GM12864 (cell line): ENCODE measurements at places on chromosomes 6 and 20.

DNA sequence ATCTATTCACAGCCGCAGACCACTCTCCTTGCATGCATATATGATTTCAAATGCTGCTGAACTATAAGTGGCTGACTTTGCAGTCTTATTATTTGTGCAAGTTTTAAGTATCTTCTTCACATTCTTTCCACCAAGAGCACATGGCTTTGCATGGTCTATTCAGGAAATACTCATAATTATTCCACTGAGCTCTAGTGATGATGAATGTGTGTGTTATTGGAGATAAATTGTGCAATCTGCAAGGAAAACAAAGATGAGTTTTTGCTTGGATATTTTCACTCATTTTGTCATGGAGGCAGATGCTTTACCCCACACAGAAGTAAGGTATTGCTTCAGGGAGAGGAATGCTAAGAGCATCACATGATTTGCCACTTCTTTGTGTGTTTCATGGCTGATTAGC is 764.6 kb downstream of the TBC1D32 start:
- no peak for DNase-seq

GRCh38 chr20:2799271-2799670 is 1.2 kb downstream of the CPXM1 start:
- DNase-seq = no peak

- no peak for DNase-seq
Observed at GRCh38 chr6:16438718-16439591, 200.6 kb downstream of the GMPR start.

GRCh38 chr20:17227669-17228623 is 1.1 kb downstream of the PCSK2 start:
- no peak for DNase-seq

- no peak for DNase-seq
Observed at GRCh38 chr6:90435207-90435899, 138.7 kb upstream of the BACH2 start.

- DNase-seq = no peak
Observed at GRCh38 chr20:1825938-1826445, 69.2 kb upstream of the SIRPA start.

GRCh38 chr6:127538750-127539264 is 19.7 kb upstream of the MTCL3 start:
- no peak for DNase-seq

- DNase-seq = no peak
Observed at GRCh38 chr6:2760882-2761842, 4.0 kb upstream of the WRNIP1 start.

DNA sequence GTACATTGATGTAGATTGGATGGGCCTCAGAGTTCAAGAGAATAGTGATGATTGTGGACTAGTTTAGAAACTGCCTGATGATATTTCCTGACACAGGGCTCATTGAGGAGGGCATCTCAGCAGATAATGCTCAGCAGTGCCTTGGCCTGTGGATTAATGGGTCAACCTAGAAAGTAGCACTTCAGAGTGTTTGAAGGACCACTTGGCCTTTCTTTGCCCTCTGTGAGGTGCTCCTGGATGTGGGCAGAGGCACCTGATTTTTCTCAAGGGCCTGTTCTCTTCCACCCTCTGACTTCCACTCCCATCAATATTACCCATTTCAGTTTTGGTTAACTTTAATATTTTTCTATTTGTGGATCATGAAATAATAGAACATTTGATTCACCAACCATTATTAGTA is 270.6 kb upstream of the BMP2 start:
- no peak for DNase-seq

DNA sequence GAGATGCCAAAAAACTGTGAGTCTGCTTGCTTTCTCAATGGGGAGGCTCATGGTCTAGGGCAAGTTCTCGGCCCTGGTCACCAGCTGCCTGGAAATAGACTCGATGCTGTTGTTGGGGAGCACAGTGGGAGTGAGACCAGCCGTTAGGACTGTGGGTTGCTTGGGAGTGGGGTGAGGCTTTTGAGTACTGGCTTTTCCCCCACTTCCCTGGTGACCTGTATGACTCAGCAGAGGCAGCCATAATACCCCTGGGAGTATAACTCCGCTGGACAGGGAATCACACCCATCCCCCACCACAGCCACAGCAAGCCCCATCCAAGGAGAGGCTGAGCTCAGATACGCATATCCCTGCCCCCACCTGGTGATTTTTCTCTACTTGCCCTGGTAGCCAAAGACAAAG is 48.9 kb upstream of the OGFRL1 start:
- DNase-seq = no peak

- DNase-seq = no peak
Observed at GRCh38 chr6:106170030-106170791, 84.1 kb downstream of the PRDM1 start.

DNA sequence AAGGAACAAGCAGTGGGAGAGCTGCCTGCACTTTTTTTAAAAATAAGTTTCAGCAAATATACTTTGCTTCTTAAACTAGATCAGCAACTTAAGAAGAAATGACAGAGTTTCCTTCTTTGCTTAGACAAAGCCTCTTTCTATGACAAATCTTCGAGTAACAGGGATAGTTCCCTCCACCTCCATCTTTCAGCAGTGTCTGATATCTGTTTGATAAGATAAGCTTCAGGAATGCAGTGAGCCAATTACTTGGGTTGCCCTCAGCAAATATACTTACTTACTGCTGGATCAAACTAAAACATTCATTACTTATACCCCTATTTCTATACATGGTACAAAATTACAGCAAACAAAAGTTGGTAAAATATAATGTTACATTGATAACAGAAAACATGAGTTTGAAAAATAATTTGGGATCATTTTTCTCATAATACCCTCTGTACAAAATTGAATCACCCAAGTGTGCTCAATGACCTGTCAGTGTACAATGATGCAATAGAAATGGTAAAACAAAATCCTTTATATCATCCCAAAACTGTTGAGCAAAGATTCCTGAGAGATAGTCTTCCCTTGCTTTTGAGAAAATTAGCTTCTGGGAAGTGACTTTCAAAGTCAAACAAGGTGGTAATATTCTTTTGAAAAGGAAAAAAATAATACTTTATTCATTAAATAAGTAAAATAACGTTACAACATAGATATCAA is 24.5 kb downstream of the FRK start:
- no peak for DNase-seq

DNA sequence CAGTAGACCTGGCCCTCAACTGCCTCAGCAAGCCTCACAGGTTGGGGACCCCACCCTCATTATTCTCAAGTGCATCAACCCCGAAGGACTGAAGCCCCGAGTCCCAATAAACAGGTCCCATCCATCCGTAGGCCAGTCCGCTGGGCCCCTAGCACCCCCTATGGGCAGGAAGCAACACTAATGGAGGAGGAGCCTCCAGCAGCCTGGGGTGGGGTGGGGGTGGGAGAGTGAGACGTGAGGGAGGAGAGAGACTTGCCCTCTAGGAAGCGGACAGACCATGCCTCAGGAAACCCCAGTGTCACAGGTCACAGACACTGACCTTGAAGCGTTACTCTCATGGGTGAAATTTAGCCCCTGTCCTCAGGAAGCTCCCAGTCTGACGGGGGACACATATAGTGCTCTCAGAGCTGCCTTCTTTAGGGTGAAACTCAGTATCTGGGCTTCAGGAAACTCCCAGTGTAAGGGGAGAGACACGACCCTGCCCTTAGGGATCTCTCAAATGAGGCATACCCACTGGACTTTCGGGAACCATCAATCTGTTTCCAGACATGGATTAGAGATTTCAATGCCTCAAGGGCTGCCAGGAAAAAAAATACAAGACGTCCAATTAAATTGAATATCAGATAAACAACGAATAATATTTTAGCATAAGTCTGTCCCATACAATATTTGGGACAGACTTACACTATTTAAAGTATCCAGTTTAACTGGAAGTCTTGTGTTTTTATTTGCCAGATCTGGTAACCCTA is 125.8 kb downstream of the MRPL14 start:
- peak; percentile 27 for DNase-seq

DNA sequence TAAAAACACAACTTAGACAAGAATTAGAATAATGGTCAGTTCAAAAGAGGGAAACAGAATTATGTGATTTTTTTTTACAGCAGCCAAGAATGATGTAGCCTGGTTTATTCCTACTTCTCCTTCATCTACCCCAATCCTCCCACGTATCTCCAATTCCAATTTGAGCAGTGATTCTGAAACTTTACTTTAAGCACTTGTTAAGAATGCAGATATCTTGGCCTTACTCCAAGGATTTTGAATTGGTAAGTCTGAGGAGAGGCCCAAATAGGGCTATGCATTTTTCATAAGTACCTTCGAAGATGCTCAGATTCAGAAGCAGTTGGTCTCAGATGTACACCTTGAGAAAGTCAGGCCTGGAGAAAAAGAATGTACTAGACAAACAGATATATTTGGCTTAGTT is 233.4 kb upstream of the FLRT3 start:
- no peak for DNase-seq

DNA sequence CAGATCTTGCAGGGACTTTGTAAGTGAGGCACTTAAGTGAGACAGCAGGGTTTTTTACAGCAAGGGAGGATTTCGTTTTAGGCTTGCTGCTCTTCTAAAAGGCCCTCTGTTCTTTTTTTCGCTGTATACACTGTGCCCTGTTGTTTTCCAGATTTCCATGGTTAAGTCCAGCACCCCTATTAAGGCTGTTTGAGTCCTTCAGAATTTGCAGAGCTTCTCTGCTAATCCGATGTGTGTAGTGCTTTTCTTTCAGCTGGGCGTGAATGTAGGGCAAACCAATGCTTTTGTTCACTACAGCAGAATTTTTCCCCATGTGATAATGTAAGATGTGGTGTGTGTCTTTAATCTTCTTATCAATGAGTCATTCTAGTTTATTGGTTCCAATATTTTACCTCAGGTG is 200.5 kb upstream of the RREB1 start:
- no peak for DNase-seq

DNA sequence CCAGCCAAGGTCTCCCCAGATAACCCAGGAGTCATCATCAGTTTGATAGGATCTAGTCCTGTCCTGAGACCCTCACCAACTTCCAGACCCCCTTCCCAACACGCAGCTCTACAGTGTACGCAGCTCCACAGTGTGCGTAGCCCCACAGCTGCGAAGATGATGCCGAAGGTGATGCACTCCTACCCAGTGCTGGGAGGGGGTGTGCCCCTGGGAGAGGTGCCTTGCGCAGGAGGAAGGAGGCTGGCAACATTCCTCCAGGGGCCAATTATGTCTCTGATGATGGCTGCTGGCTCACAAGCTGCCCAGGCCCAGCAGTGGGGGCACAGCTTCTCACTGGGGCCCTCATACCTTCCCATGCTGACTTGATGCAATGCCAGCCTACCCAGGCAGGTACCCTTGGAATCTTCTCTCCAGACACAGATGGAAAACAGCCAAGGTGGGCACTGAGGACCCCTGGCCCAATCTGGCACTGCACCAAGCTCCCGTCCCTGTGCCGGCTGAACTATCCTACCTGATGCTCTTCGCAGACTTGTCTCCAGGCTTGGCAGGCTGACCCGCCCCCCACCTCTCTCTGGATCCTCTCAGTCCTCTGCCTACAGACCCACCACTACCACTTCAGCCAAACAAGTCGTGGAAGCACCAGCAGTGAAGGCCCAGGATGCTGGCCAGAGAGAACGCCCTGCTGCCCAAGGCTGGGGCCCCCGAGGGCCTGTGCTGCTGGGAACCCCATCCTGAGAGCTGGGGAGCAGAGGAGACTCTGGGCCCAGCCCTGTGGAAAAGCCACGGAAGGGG is 1.4 kb downstream of the ZNF512B start:
- no peak for DNase-seq

DNA sequence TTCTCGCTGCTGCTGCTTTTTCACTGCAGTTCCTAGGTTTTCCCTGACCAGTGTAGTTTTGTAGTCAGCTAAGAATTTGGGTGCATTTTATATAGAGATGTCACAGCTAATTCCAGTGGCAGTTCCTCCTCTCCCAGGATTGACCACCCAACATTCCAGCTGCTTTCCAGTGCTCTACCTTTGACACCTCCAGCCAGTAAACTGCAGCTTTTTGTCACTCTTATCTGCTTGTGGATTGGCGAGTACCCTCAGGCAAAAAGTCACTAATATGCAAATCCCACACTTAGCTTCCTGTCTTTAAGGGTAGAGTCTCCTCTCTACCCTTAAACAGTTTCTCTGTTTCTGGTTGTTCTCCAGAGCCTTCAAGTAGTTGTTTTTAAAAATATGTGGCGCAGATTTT is 146.9 kb upstream of the KCNG1 start:
- DNase-seq = no peak

- no peak for DNase-seq
Observed at GRCh38 chr20:36491901-36492617, 49.3 kb upstream of the MYL9 start.

DNA sequence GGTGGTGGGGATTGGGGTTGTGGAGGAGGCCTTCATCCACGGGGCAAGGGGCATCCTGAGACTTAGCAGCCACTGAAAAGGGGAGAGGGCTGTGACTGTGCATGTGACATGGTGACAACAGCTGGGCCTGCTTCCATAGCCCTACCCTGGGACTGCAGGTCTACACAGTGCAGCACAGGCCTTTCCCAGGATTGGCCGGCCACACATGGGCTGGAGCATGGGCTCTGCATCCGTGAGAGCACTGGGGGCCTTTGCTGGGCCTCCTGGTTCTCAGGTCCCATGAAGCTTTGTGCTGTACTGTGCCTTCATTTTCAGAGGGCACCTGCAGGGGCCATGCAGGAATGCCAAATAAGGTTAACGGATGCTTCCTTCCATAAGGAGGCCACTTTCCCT is 56.0 kb downstream of the ZDHHC14 start:
- no peak for DNase-seq

- DNase-seq = no peak
Observed at GRCh38 chr6:134909701-134910592, 40.0 kb downstream of the ALDH8A1 start.

DNA sequence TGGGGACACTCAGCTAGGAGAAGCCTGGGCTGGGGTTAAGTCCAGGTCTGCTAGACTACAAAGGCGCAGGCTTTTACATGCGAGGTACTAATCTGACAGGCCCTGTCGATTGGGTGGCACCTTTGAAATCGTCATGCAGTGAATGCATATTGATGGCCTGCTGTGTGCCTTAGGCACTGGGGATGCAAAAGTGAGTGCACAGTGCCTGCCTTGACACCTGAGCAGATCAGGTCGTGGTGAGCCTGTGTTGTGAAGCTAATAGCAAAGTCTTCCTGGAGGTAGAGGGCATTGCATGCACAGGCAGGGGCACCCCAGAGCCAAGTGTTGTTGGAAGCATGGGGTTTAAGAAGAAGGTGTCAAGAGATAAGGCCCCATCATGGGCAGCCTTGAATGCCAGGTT is 16.9 kb downstream of the LRRC1 start:
- DNase-seq = no peak

- DNase-seq = no peak
Observed at GRCh38 chr6:111958534-111958933, 85.3 kb upstream of the FYN start.

DNA sequence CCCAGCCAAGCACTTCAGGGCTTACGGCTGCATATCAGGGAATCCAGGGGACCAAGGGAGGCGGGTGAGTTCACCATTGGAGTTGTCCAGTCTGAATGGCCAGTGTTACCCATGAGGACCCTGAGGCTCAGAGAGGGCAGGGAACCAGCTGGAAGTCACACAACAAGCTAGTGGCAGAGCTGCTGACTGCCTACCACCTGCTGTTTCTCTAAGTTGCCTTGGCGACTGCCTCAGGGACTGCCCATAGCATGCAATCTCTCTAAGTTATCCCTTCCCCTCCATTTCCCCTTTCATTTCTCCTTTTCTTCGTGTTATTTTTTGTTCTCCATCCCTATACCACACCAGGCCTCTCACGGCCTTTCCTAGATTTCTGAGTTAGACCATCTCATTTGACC is 71.8 kb upstream of the SIRPA start:
- no peak for DNase-seq
